ENCODE measurements at places on chromosomes 6 and 20.

- ATAC-seq: no peak
Measured at GRCh38 chr6:14621518-14621917, 503.9 kb downstream of the CD83 start.

GRCh38 chr6:68724060-68724459, 89.0 kb downstream of the ADGRB3 start:
- no peak for ATAC-seq

GRCh38 chr6:13152764-13153163, 175.6 kb downstream of the TBC1D7 start:
- ATAC-seq: no peak

- ATAC-seq: no peak
Measured at GRCh38 chr6:85396159-85396808, 53.6 kb upstream of the NT5E start.

DNA sequence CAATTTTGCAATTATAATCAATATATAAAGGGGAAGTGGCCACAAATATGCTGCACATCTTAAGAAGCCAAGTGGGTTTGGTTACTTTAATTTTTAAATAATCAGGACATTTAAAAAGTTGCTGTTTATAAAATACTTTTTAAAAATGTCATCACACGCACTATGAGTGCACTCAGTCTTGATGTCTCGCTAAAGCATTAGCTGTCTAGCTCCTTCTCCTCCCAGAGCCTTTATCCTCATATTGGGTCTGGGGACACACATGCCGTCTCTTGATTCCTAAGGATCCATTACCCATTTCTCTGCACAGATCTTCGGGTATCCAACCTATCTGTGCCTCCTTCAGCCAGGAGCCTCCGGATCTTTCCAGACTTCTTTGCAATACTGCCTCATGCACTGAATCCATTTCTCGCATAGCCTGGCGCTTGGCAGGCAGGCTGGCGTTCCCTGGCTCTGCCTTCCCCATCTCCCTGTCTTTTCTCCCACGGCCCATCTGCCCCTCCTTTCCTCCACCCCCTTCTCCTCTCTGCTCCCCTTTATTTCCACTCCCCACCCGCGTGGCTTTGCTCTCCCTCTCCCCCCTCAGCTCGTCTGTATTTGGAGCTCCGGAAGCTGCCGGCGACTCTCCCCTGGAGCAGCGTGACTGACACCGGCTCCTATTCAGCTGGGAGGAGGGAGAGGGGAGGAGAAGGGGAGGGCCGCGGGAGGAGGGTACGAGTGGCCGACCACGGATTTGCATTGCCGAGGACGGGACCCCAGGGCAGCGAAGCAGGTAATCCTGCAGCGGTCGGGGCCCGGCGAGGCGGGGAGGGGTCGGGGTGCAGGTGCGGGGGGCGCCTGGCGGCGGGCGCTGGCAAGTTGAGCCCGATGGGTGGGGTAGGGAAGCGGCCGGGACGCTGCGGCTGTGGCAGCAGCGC, at the start of gene CAP2:
TSS of gene CAP2 (plus strand) at position 618 of the 914 bp plus-strand sequence. CDS start 27,961 bp downstream, outside the sequence.
- ATAC-seq: peak; percentile 45

DNA sequence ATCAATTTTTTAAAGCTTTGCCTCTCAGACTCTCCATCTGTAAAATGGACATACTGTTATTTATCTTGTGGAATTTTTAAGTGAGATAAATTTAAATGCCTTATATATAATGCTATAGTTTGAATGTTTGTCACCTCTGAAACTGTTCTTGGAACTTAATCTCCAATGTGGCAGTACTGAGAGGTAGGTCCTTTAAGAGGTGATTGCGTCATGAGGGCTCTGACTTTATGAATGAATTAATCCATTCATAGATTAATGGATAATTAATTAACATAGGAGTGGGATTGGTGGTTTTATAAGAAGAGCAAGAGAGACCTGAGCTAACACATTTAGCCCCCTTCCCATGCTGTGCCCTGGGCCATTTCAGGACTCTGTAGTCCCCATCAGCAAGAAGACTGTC, 326.3 kb upstream of the TSHZ2 start:
- ATAC-seq: no peak

DNA sequence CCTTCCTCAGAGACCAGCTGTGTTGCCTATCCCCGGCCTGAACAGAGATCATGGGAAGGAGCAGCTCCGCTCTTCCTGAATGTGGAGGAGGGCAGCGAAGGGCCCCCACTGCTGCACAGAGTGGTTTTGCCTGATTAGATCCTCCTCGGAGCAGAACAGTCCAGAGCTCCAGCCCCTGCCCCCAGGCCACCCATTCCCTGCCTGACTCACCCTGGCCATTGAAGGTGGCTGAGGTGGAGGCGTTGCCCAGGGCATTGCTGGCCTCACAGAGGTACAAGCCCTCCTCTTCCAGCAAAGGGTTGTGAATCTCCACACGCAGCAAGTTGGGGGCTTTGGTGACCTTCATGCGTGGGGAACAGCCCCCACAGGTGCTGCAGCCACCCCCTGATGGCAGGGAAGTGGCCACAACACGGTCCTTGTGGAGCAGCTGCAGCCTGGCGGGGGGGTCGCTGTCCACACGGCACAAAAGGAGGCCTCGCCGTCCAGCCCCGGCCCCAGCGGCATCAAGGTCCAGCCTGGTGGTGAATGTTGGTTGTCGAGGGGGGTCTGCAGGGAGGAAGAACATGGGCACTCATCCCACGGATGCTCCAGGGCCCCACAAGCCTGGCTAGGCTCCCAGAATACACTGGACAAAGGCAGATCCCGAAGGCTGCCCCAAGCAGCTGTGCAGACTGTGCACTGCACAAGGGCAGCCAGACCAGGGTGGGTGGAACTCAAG, 14.7 kb downstream of the SIGLEC1 start:
- ATAC-seq: no peak

DNA sequence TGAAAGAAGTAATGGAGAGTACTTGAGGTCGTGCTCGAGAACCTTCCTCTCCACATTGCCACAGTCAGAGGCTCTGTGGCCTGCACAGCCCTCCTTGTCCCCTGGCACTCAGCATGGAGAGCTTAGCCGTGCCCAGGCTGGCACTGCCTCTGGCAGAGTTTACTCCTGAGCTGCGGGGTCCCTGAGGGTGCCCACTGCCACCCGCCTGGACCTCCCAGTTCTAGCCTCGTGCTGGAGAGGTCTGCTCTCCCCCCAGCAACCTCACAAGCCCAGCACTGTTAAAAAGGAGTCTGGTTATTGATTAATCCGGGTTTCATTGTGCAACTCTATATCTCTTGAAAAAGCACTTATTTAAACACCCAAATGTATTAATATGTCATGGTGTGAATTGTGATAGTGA, 226.8 kb downstream of the TMEM242 start:
- ATAC-seq: no peak

GRCh38 chr6:17450832-17451231, 57.4 kb downstream of the CAP2 start:
- no peak for ATAC-seq

DNA sequence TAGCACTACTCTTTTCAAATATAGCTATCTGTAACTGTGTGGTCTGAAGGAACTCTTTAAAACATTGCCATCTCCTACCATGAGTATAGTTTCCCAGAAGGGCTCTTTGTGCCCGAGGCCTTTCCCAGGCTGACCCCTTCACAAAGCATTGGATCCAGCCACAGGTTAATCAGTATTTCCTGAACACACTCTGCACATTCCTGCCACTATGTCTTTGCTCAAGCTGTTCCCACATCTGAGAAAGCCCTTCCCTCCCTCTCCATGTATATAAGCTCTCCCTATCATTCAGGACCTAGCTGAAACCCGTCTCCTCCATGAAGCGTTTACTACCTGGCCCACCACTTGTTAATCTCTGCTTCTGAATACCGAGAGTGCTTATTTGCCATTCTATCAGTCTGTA, 47.8 kb upstream of the PKHD1 start:
- no peak for ATAC-seq

- no peak for ATAC-seq
Measured at GRCh38 chr6:107202876-107203468, 87.7 kb upstream of the BEND3 start.

DNA sequence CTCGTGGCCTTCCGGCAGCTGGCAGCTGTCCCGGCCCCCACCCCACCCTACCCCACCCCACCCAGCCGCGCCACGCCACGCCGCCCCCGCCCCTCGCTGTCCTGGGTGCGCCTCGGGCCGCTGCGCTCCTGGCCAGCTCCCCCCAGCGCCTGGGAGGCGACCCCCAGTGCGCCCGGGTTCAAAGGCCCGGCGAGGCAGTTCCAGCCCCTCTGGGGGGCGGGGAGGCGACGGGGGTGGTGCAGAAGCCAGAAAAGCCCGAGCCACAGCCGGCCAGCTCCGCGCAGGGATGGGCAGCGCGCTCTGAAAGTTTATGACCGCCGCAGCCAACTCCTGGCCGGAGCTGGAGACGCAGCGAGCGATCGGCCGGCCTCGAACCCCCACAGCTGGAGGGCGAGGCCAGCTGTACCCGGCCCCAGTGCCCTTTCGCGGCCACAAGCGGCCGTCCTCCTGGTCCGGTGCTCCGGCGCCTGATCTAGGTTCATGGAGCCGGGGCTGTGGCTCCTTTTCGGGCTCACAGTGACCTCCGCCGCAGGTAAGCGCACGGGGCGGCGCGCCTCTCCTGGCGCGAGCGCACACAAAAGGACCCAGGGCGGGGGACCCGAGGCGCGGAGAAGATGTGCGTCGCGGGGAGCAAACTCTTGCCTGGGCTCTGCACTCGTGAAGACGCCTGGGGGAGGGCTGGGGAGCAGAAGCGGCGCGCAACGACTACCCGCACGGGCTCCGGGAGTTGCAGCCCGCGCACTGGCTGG, at the start of gene EDN3:
TSS of gene EDN3 (plus strand) at position 279 of the 749 bp plus-strand sequence. CDS start at position 481, 202 bp downstream.
- no peak for ATAC-seq

GRCh38 chr6:97009781-97010492, 85.4 kb downstream of the KLHL32 start:
- no peak for ATAC-seq

DNA sequence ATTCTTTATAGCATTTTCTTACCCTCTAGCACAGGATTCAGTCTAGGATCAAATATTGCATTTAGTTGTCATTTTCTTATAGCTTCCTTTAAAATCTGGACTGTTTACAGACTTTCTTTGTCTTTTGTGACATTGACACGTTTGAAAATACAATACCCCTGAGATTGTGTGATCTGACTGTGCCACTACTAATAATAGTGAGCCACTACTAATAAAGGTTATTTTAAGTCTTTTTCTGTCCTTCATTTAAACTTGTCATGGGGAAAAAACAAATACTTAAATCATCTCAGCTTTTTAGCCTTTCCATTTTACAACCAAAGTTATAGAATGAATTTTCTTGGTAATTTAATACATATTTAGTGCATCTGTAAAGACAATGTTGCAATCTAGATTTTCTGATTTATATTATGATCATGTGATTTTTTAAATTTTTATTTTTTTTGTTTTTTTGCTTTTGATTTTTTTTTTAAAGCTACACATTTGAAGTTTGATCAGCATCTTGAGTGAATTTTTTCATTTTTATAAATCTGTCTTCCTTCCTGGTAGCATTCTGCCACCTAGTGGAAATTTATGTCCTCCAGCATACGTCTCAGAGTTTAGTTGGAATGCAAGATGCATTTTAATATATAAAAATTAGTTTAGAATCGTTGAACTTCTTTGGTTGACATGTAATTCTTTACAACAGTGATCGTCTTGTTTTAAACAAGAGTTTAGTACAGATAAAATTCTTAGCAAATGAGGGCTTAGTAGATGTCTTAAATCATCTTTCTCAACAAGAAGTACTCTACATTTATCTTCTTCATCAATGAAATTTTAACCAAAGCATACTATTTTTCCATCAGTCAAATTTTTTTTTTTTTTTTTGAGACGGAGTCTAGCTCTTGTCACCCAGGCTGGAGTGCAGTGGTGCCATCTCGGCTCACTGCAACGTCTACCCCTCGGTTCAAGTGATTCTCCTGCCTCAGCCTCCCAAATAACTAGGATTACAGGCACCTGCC, 119.4 kb downstream of the NCOA3 start:
- peak; percentile 55 for ATAC-seq

DNA sequence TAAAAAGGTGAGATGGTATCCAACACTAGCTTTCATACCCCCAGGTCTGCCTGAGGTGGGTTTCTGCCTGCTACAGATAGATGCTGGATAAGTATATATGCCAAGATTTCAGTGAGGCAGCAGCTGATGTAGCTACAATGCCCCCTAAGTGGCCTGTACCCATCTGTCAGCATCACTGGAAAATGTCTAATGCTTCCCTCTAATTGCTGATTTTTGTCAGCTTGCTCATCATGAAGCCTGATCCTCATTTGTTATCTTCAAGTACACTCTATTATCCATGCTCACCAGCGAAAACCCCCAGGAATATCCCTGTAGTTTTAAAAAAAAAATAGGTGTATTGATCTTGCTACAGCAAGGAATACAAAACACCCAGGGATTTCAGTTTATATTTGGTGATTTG, 32.2 kb downstream of the OPRM1 start:
- ATAC-seq: no peak

GRCh38 chr6:25788305-25788922, 33.9 kb downstream of the SLC17A4 start:
- ATAC-seq: no peak

- no peak for ATAC-seq
Measured at GRCh38 chr6:25472306-25472705, 179.7 kb upstream of the SCGN start.

DNA sequence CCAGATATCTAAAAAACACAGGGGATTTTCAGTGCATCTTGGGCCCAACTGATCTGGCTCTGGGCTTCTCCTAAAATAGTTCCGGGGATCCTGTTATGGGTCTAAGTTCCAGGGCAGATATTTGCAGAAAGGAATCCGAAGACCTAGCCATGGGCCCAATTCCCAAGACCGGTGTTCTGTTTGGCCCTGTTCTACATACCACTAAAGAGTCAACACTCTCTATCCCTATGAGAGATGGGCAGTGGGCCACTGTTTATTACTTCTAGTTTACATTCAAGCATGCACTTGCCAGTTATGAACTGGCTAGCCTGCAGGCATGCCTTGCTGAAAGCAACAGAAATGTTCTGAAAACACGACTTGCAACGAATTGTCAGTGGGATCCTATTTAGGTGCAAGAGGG, 87.4 kb upstream of the PLCB4 start:
- ATAC-seq: no peak

GRCh38 chr6:168294901-168295300, 24.7 kb downstream of the DACT2 start:
- no peak for ATAC-seq
